Occipital lobe (tissue), 3 donors: ENCODE measurements at places on chromosomes 3 and 15. TPM values are rescaled to one million over a fixed set of nuclear protein-coding genes. Genes with fewer than 3 reads are reported as not detected.

UBAP1L gene
- 2.7 TPM for total RNA-seq

KIF15 gene
- 6.4 TPM for total RNA-seq

SMAD3 gene
- 2.5 TPM for total RNA-seq

CHRNA3 gene
- 0.31 TPM for total RNA-seq

DNA sequence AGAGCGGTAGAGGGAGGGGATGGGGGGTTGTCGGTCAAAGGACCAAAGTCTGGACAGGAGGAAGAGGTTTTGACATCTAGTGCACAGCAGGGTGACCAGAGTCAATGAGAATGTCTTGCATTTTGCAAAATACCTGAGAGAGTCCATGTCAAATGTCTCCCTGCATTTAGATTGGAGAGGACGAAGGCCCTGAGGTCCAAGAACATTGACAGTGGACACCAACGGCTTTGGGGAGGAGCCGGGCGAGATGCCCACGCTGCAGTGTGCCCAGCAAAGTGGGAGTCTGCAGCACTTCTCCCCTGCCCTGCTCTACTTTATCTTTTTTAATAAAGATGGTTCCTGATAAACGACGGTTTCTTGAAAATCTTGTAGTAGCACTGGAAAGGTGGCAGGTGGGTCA lies 67.4 kb upstream of the TAMM41 start:
- no peak for DNase-seq

- DNase-seq: no peak
These were observed 29.6 kb downstream of the GALK2 start for GRCh38 chr15:49199666-49200065.

DNA sequence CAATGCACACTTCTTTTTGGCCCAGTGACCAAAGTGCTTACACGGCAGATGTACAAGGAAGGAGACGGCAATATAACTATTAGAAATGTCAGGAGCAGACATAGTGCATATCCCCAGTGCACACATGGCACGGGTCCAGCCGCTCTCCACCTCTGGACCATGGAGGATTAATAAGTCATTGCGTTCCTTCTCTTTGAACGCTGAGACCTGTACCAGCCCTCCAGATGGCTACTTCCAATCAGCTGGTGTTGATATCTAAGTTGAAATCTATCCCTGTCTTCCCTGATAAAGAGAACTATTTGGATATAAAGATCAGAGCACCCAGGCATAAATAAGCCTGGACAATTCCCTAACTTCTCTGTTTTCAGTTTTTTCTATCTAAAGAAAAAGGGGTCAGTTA lies 212.5 kb downstream of the CADPS start:
- DNase-seq: no peak

DNA sequence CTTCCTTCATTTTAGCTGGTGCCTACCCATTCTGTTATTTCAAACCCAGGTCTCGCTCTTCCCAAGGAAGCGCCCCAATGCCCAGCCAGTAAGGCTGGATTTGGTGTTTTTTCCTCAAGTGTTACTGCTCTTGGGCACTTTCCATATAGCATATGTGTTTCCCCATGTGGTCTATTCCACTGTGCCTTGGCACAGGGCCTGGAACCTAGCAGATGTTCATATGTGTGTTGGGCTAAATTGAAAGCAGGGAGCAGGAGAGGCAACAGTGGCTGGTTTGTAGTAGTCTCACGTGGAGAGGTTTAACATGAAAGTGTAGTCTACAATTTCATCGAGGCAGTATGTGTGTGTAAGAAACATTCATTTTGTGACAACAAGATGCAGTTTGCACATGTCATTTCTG lies 48.2 kb upstream of the TEX264 start:
- peak; percentile 60 for DNase-seq

DNA sequence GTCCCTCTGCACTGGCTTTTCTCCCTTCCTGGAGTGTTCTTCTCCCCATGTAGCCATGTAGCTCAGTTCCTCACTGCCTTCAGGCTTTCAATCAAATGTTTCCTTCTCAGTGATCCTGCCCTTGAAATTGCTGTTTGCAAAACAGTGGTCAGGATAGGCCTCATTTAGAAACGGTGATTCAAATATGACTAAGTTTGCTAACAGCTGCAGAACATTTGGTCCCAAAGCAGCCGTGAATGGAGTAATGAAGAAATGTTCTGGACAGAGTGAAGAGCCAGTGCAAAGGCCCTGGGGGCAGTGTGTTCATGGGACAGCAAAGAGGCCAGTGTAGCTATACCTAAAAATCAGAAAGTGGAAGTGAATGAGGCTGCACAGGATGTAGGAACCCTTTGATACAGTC lies 223.4 kb downstream of the FEZF2 start:
- DNase-seq: no peak

- DNase-seq: no peak
These were observed 14.9 kb downstream of the CBLB start for GRCh38 chr3:105853801-105854432.

DNA sequence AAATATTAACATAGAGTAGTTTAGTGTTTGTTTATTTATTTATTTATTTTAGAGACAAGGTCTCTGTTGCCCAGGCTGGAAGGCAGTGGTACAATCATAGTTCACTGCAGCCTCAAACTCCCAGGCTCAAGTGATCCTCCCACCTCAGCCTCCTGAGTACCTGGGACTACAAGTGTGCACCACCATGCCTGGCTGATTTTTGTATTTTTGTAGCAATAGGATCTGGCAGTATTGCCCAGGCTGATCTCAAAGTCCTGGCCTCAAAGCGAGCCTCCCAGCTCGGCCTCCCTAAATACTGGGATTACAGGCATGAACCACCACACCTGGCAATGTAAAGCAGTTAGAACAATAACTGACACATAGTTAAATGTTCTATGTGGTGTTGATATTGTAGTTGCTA lies 4.4 kb upstream of the ZNF148 start:
- no peak for DNase-seq

DNA sequence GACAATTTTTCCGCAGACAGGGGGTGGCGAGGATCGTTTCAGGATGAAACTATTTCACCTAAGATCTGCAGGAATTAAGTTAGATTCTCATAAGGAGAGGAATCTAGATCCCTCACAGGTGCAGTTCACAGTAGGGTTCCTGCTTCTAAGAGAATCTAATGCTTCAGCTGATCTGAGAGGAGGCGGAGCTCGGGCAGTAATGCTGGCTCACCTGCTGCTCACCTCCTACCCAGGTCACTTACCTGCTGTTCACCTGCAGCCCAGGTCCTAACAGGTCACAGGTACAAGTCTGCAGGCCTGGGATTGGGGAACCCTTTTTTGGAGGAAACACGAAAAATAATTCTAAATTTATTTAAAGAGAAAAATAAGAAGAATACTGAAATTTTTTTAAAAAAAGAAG lies 406.8 kb downstream of the MCTP2 start:
- DNase-seq: no peak
